Cortex of kidney (tissue), 1 donor: ENCODE measurements at places on chromosomes 7 and 10.

- DNase-seq = no peak
Measured at GRCh38 chr10:1529806-1530413, 207.4 kb downstream of the ADARB2 start.

DNA sequence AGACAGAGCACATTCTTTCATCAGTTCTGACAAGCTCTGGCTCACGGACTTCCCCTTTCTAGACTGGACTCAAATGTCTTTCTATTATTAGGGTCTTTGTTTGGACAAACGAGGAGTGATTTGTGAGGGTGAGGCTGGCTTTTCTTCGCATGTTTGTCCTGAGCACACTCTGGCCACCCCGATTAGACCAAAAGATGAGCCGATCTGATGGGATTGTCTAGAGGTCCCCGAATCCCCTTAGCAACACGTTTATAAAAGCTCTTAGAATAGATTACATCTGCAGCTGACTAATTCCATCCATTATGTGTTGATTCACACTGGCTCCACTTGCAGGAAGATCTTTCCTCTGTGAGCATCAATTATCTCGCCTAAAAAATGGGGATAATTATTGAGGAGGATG is 675.4 kb upstream of the AUTS2 start:
- no peak for DNase-seq

GRCh38 chr7:40611095-40611871 is 476.5 kb downstream of the SUGCT start:
- DNase-seq = no peak

GRCh38 chr10:42875798-42876341 is 93.3 kb downstream of the BMS1 start:
- no peak for DNase-seq

- DNase-seq = no peak
Measured at GRCh38 chr10:97764519-97764931, 7.3 kb downstream of the SFRP5 start.

GRCh38 chr7:51315393-51316261 is 982 bp downstream of the COBL start:
- DNase-seq = no peak

- no peak for DNase-seq
Measured at GRCh38 chr7:18976715-18977471, 140.5 kb downstream of the TWIST1 start.

- no peak for DNase-seq
Measured at GRCh38 chr7:90595801-90596670, at the start of gene CDK14. CDK14 (plus strand) TSS chr7:90596321; CDS start chr7:90596628, 307 bp downstream.

DNA sequence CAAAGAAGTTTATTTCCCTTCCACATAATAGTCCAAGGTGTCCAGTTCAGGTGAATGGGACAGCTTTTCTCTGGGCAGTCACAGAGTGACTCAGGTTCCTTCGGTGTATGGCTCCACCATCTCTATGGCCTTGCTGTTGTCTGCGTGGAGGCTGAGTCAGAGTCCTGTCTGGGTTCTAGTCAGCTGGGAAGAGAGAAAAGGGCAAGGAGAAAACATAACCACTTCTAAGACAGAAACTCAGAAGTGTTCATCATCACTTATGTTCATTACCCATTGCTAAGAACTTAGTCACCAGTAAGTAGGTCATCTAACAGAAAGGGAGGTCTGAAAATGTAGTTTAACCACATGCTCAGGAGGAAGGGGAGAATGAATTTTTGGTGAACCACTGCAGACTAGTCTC is 32.4 kb upstream of the CCDC7 start:
- no peak for DNase-seq

GRCh38 chr10:129253865-129254179 is 213.2 kb upstream of the MGMT start:
- DNase-seq = no peak

- no peak for DNase-seq
Measured at GRCh38 chr10:83212632-83213334, 926.5 kb upstream of the GHITM start.

GRCh38 chr7:137961200-137962177 is 40.4 kb downstream of the CREB3L2 start:
- no peak for DNase-seq

DNA sequence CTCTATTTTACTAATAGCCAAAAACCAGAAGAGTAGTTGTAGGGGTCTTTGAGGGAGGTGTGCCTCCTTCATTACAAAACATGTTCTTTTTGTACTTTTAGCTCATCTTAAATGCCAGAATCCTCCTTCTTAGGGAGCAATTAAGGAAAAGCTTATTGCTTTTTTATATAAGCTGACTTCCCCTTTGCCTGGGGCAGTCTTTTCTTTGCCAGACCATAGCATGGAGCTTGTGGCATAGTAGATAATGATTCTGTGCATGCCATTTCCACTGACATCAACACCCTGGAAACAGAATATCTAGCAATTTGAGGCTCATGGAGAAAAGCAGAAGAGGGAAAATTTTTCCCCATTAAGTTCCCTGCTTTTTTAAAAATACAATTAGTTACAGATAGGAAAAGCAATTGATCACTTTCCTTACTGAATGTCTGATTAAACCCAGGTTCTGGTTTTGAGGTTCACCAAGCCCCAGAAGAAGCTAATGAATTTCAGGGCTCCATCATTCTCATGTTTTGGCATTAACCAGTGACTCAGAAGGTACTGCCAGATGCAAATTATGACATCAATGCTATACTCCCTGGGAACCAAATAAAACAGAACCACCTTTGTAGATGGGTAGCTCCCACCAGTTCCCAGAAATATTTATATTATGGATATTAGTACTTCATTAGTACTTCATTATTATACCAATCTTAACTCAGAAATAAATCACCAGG is 410.6 kb downstream of the KCNMA1 start:
- no peak for DNase-seq

DNA sequence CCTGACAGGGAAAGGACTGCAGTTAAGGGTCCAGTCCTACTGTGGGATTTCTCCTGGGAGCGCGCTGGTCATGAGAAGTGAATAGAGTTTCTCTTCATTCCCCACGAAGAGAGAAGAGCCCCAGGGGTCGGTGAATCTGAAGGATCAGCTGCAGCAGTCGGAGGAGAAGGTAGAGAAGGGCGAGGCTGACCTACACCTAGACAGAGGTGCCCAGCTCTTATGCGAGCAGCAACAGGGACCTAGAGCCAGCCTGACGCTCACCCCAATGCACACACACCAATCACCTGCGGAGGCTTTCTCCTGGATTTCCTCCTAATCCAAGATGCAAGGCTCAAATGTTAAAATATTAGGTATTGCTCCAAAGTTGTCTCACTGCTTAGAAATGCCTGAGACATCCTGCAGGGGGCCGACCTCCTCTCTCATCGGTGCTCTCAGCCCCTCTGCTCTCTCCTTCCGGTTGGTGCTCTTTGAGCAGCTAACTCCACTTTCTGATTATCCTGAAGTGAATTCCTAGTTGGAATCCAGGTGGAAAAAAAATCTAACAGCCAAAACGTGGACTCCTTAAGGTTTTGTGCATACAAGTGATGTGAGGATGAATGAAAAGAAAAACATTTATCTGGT is 176.4 kb downstream of the AHR start:
- DNase-seq = no peak

- DNase-seq = no peak
Measured at GRCh38 chr10:133328358-133329343, 8.0 kb downstream of the CALY start.

- no peak for DNase-seq
Measured at GRCh38 chr10:3485057-3485686, 299.8 kb downstream of the KLF6 start.

DNA sequence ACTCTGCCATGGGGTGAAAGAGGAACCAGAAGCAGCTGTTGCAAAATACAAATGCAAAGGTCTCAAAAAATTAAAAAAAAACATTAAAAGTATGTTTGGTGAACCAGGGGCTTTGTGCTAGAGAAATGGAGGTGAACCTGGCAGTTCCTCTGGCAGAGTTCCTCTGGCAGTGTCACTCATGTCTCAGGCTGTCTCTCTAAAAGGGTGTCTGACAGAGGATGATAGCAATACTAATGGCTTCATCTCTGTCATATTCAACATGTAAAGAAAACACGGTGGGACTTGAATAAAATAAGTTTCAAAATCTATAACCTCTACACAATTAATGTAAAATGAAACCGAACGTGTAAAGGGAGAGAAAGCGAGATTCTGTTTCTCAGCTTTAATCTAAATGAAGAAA is 375.7 kb upstream of the VWC2 start:
- no peak for DNase-seq

- no peak for DNase-seq
Measured at GRCh38 chr7:115789901-115790300, 240.7 kb downstream of the TFEC start.

DNA sequence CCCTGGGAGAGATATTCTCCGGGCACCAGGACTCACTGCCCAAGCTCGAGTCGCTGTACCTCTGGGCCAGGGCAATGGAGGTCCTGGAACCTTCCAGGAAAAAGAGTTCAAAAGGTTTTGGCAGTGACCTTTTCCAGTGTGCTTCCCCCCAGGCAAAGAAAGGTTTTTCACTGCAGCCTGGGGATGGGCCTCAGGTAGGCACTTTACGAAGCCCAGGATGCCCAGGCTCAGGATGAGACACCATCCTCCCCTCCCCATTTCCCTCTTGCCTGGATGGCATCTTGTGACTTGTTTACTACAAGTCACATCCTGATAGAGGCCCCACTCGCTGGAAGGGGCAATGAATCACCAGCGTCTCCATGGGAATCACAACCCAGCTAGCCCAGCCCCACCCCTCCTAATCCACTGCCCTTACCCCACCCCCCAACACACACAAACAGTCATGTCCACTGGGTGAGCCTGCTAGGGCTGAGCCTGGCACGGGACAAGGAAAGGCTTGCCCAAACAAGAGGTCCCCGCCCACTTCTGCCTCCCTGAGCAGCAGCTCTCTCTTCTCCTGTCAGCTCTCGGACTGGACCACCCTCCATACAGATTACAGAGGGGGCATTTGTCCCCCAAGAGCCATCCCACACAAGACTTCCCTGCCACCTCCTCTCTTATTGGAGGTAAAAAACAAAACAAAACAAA is 93.8 kb upstream of the SMNDC1 start:
- DNase-seq = no peak

DNA sequence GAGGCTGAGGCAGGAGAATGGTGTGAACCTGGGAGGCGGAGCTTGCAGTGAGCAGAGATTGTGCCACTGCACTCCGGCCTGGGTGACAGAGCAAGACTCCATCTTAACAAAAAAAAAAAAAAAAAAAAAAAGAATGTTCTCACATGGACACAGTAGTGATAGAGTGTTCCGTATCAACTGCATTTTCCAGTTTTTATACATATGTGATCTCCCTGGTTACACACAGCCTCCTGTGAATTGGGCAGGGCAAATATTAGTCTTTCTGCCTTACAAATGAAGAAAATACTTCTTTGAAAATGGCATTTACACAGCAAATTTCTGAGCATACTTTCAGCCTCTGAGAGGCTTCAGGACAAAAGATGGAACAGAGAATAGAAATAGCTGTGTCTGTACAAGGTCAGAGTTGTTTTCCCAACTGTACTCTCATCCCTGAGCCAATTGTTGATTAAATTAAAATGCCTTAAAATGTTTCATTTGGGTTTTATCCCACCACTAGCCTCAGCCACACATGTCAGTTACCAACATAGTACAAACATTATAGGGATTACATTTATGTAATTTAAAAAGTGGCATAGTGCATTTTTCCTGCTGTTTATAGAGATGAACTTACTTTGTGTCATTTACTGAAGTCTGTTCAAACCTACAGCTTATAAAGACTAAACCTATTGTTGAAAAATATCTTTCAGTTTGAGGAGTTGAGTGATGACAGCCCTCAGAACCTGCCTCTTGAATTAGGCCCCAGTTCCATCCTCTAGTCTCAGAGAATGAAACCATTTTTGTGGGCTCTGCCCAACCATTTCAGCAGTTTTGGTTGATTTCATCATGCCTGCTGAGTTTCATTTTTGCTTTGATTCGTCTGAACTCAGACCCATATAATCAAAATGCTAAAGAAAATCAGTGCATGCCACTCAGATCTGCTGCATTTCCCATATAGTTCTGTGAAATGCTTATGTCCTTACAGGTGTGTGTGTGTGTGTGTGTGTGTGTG is 609.4 kb upstream of the C7orf33 start:
- DNase-seq = no peak

DNA sequence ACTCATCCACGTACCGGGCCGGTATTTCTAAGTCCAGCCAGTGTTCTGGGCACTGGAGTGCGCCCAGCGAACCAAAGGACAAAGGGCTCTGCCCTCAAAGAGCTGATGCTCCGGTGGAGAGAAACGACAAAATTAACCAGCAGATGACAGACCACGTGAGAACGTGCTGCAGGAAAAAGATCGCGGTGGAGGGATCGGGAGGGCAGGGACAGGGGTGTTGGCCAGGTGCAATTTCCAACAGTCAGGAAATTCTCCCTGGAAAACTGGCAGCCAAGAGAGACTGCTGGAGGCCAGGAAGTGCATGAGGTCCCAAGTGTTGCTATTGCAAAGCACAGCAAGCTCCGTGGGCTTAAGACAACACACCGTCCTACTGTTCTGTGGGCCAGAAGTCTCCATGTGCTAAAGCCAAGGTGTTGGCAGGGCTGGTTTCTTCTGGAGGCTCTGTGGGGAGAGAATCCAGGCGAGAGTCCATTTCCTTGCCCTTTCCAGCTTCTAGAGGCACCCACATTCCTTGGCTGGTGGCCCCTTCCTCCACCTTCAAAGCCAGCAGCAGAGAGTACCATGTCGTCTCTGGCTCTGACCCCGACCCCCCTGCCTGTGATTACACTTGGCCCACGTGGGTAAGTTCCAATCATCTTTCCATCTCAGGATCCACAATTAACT is 21.3 kb upstream of the AMZ1 start:
- DNase-seq = no peak

DNA sequence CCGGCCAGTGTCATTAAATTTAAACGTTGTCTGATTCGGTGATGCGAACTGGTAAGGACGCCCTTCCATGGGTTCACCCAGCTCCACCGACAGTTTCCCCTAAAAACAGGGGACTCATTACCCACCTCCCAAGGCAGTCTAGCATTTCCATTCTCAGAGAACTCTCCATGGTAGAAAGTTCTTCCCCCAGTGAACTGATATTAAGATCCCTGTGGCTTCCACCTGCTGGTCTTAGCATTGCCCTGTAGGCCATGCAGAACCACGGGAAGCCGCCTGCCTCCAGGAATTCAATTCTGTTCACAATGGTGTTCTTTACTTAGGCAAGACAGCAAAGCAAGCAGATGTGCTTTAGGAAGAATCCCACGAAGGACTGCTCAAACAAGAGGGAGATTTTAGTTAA is 128.9 kb upstream of the NANOS1 start:
- DNase-seq = no peak
